Stomach (tissue), 19 donors: ENCODE measurements at places on chromosomes 3 and 15. TPM values are rescaled to one million over a fixed set of nuclear protein-coding genes. Genes with fewer than 3 reads are reported as not detected.

Gene TRIM42
- not detected for total RNA-seq

DNA sequence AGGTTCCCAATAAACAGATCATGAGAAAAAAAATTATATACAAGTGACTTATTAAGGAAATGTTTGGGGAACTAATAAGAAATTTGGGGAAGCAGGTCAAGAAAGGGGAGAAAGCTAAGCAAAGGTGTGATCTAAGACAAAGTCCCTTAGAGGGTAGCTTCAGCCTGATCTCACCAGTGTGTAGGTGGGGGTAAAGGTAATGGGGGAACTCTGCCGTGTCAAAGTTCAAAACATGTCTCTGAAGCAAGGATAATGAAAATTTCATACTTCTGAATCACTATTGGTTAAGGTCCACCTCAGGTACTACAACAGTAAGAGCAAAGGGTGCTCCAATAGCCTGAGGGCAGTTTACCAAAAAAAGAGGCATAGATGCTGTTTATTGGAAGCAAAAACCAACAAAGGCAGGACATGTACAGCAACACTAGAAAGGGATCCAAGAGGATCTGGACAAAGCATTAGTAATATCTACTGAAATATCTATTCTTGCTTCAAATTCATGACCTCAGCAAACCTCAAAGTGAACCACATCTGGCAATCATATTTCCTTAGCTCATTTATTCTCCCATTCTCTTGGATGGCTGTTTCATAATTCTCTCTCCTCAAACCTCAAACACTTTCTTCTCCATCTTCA, 6.9 kb downstream of the ACAD11 start:
- no peak for DNase-seq
- H3K4me3 ChIP-seq: no peak overlapping the region
- H3K27me3 ChIP-seq: no peaks in the 10 kb centered on the region
- H3K36me3 ChIP-seq: no peaks in the 10 kb centered on the region
- no peak overlapping the region for H3K27ac ChIP-seq

GRCh38 chr3:65669163-65669875, 369.4 kb downstream of the MAGI1 start:
- no peaks in the 10 kb centered on the region for H3K36me3 ChIP-seq
- H3K27me3 ChIP-seq: no peaks in the 10 kb centered on the region
- H3K27ac ChIP-seq: no peak overlapping the region

DNA sequence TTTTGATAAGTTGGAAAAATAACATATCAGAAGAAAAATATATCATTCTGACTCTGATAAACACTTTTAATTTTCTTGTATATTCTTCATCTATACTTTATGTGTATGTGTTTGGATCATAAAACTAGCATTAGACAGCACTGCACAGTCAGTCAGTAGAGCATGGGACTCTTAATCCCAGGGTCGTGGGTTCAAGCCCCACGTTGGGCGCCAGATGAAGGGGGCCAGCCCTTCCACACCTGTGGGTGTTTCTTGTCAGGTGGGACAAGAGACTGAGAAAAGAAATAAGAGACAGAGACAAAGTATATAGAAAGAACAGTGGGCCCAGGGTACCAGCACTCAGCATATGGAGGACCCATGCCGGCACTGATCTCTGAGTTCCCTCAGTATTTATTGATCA, 546.0 kb upstream of the NR2F2 start:
- H3K27ac ChIP-seq: no peak overlapping the region
- no peaks in the 10 kb centered on the region for H3K27me3 ChIP-seq
- no peaks in the 10 kb centered on the region for H3K36me3 ChIP-seq
- no peak for DNase-seq

Gene TRMT10C
- total RNA-seq: 33.6 TPM

- peaks cover 27% of the 10 kb centered on the region for H3K4me1 ChIP-seq
- H3K4me3 ChIP-seq: no peak overlapping the region
- H3K27ac ChIP-seq: no peak overlapping the region
- H3K27me3 ChIP-seq: no peaks in the 10 kb centered on the region
Observed at GRCh38 chr3:196214783-196215441, 1.4 kb upstream of the SLC51A start.

DNA sequence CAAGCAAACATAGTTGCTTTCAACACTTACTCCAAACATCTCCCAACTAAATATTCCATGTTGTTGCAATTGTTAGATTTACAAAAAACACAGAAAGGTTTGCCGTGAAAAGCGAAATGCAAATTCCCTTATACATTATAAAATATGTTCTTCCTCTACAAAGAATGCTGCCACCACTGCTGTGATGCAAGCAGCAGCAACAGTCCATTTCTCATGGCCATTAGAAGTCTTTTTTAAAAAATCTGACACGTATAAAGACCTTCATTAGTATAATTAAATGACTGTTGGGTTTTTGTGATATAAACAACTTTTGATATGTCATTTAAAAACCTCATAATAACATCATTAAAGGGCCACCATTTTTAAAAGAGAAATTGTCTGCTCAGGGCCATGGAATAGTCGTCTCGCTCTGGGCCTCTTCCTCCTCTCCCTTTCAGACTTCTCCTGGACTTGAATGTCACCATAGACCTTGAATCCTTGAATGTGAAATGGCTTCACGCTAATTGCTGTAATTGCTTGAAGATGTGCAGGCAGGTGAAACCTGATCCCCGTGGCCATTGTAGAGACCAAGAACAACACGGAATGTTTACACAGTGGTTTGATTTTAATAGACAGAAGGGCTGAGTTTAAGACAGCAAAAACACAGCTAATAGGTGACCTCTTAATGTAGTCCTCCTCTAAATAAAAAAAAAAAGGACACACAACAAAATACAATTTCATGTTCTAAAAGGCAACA, 450.4 kb downstream of the FOXP1 start:
- peaks cover 48% of the 10 kb centered on the region for H3K4me1 ChIP-seq
- H3K27ac ChIP-seq: peak overlapping the region; percentile 92
- DNase-seq: peak; percentile 47
- H3K4me3 ChIP-seq: peak overlapping the region; percentile 10
- H3K27me3 ChIP-seq: no peaks in the 10 kb centered on the region

Gene B3GALNT1
- total RNA-seq: not detected

Gene NEIL1
- total RNA-seq: 31.5 TPM

Gene PROS1
- 20.1 TPM for total RNA-seq

Gene TM4SF1
- total RNA-seq: 29.8 TPM

DNA sequence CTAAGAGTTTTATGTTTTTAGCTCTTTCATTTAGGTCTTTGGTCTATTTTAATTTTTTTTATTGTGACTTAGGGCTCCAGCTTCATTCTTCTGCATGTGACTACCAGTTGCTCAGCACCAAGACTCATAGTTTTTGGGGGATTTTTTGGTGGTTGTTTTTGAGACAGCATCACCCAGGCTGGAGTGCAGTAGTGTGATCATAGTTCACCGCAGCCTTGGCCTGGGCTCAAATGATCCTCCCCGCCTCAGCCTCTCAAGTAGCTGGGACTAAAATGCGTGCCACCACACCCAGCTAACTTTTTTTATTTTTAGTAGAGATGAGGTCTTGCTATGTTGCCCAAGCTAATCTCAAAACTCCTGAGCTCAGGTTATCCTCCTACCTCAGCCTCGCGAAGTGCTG, 19.4 kb downstream of the CDV3 start:
- H3K36me3 ChIP-seq: peaks cover 22% of the 10 kb centered on the region
- no peak overlapping the region for H3K4me3 ChIP-seq
- no peak for DNase-seq
- H3K4me1 ChIP-seq: peaks cover 7% of the 10 kb centered on the region
- no peaks in the 10 kb centered on the region for H3K27me3 ChIP-seq

GRCh38 chr15:33099739-33100138, 94.8 kb downstream of the FMN1 start:
- no peak overlapping the region for H3K27ac ChIP-seq
- no peak for DNase-seq
- H3K4me3 ChIP-seq: no peak overlapping the region
- H3K27me3 ChIP-seq: no peaks in the 10 kb centered on the region
- H3K4me1 ChIP-seq: no peaks in the 10 kb centered on the region

- no peaks in the 10 kb centered on the region for H3K27me3 ChIP-seq
- peaks cover 9% of the 10 kb centered on the region for H3K4me1 ChIP-seq
- H3K36me3 ChIP-seq: peaks cover 49% of the 10 kb centered on the region
- no peak overlapping the region for H3K4me3 ChIP-seq
Observed at GRCh38 chr15:45149060-45149459, 19.3 kb downstream of the DUOX1 start.

DNA sequence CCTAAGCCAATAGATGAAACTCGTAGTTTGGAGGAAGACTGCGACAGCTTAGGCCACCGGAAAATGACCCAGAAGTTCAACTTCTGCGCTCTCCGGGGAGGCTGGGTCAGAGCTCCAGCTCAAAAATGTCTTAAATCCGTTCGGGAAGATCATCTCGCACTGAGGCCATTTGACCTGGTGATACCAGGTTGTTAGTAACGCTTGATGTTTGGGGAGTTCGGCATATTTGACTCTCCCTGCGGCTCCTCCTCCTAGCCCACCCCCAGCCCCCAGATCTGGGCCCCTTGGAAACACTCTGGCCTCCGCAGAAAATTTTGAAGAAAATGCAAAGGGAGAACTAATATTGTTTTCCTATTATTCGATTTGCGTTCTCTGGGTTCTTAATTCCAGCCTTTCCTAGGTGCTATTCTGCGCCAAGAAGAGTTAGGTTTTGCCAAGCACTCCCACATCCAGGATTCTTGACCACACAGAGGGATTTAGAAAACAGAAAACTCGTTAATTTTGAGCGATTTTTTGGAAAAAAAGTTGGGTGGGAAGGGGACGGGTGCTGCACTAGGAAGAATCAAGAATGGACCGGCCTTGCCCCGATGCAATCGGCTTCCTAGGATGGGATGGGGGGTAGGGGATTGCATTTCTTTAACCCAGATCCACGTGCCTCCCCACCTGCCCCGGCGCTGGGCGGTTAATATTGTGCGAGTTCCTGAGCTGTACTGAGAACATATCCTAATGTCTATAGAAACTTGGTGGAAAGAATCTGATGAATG, 50.0 kb downstream of the ZIC4 start:
- DNase-seq: no peak
- no peak overlapping the region for H3K4me3 ChIP-seq
- H3K36me3 ChIP-seq: no peaks in the 10 kb centered on the region
- peaks cover 15% of the 10 kb centered on the region for H3K27me3 ChIP-seq

Gene COL6A6
- total RNA-seq: not detected

- peak overlapping the region; percentile 62 for H3K27ac ChIP-seq
- no peak overlapping the region for H3K4me3 ChIP-seq
- DNase-seq: no peak
- H3K27me3 ChIP-seq: no peaks in the 10 kb centered on the region
- peaks cover 21% of the 10 kb centered on the region for H3K4me1 ChIP-seq
- H3K36me3 ChIP-seq: no peaks in the 10 kb centered on the region
Observed at GRCh38 chr3:100158918-100159330, 44.6 kb upstream of the FILIP1L start.

DNA sequence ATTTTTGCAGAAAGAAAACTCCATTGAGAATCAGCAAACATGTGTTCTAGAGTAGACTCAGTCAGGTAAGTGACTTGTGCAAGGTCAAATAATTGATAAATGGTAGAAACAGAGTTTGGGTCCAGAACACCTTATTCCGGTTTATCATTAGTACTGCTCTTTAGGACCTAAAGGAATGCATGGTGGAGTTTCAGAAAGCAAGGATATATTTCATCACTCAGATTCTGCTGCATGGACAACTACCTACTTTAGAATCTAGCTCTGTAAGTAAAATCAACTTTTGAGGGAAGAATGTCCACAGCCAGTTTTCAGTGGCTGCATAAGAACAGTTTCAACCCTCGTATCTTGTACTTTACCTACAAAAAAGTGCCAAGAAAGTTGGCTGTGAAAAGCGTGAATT, 43.6 kb downstream of the TIMP4 start:
- no peaks in the 10 kb centered on the region for H3K36me3 ChIP-seq
- no peak overlapping the region for H3K27ac ChIP-seq
- H3K4me3 ChIP-seq: no peak overlapping the region
- DNase-seq: no peak
- no peaks in the 10 kb centered on the region for H3K4me1 ChIP-seq
- no peaks in the 10 kb centered on the region for H3K27me3 ChIP-seq

DNA sequence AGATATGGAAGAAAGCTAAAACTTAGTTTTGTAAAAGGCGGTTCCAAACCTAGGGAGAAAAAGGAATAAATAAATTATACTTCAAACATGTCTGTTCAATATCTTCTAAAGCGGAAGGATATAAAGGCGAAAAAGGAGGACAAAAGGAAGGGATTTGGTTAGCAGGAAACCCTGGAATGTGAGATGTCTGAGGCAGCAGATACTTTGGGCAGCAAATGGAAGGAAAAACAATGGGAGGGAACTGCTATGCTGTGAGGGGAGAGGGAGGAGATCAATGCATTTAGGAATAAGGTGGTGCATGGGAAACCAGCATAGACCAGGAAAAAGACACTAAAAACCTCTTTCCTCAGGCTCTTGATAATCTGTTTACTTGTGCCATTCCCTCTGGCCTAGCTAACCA, 120.8 kb downstream of the DNAH12 start:
- H3K4me1 ChIP-seq: no peaks in the 10 kb centered on the region
- no peaks in the 10 kb centered on the region for H3K36me3 ChIP-seq
- H3K27ac ChIP-seq: no peak overlapping the region
- H3K4me3 ChIP-seq: no peak overlapping the region
- DNase-seq: no peak
- H3K27me3 ChIP-seq: no peaks in the 10 kb centered on the region

DNA sequence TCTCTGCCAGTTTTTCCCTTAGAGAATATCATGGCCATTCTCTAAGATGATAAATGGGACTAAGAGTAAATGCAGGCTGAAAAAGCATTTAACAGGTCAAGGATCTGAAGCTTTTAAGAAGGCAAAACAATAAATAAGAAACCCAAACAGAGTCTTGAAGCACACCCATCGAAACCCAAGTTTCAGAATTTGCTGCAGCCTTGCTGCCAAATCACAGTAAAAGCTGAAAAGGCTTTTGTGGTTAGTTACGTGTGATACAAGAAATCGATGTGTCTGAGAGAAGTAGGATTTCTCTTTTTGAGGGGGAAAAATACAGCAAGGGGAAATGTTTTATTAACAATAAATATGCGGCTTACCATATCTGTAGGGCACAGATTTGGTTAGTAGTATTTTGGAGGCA, 92.0 kb downstream of the IGF1R start:
- no peaks in the 10 kb centered on the region for H3K36me3 ChIP-seq
- no peak overlapping the region for H3K4me3 ChIP-seq
- H3K27me3 ChIP-seq: no peaks in the 10 kb centered on the region
- H3K4me1 ChIP-seq: peaks cover 53% of the 10 kb centered on the region
